ENCODE measurements at places on chromosomes 7 and 10.

- DNase-seq = no peak
Observed at GRCh38 chr7:101717628-101718357, 88.7 kb upstream of the MYL10 start.

- DNase-seq = no peak
Observed at GRCh38 chr10:58164517-58164916, 103.2 kb downstream of the IPMK start.

DNA sequence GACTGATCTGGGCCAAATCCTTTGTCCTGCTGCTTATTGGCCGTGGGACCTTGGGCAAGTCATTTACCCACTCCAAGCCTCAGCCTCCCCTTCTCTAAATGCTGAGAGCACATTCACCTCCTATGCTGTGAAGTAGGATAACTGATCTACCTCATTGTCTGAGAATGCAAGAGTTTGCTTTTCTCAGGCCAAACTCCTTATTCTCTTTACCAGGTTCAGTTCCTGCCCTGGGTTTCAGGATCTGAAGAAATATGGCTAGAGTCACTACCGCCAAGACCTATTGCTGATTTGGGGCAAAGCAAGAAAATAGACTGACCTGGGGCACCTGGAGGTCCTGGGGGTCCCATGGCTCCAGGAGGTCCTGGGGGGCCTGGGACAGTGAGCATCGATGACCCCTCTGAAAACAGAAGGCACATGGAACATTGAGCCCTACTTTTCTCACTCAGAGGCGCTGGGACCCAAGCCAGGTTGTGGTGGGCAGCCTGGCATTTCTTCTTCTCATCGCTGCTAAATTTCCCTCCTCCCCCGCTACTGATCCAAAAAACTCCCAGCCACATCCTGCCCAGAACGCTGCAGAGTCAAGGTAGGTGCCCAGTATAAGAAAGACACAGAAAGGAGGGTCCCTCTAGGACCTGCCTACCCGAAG, 42.4 kb downstream of the COL17A1 start:
- DNase-seq = no peak

DNA sequence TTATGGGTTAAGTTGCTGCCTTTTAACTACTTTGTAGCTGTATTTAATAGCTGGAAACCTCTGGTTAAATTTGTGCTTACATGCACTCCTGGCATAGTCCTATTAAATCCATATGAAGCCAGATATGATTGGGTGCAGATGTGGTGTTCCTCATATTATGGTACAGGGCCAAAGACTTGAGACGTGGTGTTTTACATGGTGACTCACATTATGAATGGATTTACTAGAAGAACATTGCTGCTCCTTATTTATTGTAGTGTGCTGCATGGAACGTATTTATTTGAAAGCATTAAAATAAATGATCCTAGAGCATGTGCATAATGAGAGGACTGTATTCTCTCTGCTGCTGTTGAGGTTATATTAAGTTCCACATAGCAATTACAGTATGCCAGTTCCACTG, 224.1 kb downstream of the SLC25A13 start:
- DNase-seq = no peak

DNA sequence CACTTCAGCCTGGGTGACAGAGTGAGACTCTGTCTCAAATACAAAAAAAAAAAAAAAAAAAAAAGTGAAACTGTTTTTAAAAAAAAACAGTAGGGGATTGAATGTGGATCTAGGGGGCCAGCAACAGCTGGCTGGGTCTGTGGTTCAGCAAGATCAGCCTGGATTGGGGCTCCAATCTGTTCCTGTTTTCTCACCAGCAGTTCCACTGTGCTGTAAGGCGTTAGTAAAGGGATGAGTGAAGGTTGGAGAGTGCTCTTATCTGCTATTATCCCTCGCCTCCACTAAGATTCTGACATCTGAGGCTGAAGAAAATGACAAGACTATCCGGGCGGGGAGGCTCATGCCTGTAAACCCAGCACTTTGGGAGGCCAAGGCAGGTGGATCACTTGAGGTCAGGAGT, 41.6 kb upstream of the GTF2IRD1 start:
- DNase-seq = no peak

- peak; percentile 47 for DNase-seq
Observed at GRCh38 chr10:96973809-96974747, 142.0 kb downstream of the LCOR start.
